ENCODE measurements at places on chromosomes 13 and 19.

DNA sequence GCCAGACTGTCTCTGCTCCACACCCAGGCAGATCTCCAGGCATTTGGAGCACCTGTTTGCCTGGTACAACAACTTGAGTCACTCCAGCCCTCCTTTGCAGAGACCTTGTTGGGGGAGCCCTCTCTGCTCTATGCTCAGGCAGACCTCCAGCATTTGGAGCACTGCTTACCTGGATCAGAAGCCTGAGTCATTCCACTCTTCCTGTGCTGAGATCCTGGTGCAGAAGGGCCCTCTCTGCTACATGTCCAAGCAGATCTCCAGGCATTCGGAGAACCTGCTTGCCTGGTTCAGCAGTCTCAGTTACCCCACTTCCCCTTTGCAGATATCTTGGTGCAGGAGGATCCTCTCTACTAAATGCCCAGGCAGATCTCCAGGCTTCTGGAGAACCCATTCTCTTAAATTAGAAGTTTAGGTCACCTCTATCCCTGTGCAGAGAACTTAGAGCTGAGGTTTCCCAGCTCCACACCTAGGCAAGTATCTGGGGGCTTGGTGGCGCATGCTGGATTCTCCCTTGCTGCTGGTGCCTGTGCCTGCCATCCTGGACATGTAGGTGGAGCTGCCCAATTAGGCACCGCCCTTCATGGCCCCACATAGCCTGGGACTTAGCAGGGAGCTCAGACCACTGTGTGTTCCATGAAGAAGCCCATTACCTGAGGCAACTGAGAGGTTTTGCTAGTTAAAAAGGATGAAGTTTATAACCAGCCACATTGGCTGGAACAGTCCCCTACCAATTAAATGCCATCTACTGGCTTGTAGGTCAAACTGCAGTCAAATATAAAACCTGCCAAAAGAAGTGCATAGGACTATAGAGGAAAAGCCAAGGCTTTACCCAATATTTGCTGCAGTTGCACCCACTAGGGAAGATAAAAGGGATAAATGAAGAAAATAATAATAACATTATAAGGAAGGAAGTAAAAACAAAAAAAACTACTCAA, 97.6 kb upstream of the SLITRK6 start:
- DNase-seq: no peak

- DNase-seq: peak; percentile 31
Observed at GRCh38 chr19:11481534-11482383, 913 bp upstream of the ELAVL3 start.

DNA sequence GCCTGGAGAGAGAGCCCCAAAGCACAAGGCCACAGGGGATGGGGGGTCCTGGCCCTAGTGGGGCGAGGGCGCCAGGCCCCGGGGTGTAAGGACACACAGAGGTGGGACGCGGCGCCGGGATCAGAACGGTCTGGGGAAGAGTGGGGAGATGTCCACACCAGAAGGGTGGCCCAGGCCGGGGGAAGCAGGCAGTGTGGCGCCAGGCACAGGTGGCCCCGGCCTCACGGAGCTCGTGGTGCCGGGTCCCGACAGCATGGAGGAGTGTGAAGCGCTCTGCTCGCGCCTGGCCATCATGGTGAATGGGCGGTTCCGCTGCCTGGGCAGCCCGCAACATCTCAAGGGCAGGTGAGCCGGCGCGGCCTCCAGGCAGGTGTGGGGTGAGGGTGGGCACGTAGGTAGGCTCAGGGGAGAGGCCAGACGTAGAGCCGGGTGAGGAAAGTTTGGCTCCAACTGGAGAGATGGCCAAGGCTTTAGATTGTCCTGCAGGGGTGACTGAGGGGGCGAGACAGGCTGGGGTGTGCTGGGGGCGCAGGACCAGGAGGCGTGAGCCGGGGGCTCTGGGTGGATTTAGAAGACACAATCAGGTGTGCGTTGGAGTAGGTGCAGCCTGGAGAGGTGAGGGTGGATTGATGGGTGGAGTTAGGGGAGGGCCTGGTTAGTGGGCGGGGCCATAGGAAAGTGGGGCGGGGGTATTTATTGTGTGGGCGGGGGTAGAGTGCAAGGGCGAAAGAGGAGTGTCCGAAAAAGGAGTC, 2.9 kb upstream of the ARHGAP45 start:
- DNase-seq: no peak

DNA sequence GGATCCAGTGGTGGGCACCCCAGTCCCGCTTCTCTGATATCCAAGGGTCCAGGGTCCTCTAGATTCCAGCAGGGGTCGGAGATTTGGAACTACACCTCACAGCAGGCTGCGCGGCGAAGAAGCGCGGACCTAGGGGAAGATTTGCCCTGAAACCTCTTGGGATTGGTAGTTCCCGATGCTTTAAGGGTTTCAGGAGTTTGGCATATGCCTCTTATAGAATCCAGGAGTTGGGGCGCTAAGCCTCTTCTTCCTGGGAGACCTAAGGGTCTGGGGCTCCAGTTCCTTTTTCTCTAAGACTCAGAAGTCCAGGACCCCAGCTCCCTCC, 349 bp downstream of the BCL2L12 start:
- DNase-seq: no peak

GRCh38 chr19:28607066-28607583, 605.8 kb downstream of the UQCRFS1 start:
- DNase-seq: no peak

GRCh38 chr13:99196466-99197116, 4.1 kb upstream of the UBAC2 start:
- DNase-seq: no peak

Data from GM04503 (cell line).